Smooth muscle cell of the brain vasculature (primary cell): ENCODE measurements at places on chromosomes 7 and 10.

DNA sequence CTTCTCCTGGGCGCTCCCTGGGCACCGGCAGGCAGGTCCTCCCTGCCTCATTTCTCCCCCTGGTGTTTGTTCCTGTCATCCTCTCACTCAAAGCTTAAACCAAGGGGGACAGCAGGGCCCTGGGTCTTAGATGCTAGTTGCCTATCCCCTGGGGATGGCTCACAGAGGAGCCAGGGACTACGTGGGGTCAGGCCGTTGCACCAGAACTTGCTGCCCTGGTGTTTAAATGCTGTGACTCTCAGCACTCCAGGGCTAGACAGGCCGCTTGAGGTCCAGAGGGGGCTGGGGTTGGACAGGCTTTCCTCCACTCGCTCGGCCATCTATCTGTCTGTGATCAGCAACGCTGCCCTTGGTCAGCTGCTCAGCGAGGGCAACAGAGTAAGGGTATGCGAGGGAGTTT lies 340.3 kb downstream of the CXCL12 start:
- DNase-seq = no peak

DNA sequence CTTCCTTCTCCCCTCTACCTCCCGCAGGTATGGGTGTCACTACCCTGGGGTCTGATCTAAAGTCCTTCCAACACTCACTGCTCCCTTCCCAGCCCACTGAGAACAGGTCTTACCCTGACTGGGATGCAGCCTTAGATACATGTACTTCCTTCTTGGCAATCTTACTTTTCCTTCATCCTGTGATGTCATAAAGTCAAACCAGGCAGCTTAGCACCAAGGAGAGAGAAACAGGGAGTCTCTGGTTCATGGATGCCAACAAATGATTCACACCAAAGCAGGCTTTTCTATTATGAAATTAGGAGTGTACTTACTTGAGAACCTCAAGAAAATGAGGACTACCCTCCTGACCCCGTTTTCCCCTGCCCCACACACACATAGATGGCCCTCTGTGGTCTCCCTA lies 111.0 kb upstream of the KMT2E start:
- no peak for DNase-seq

DNA sequence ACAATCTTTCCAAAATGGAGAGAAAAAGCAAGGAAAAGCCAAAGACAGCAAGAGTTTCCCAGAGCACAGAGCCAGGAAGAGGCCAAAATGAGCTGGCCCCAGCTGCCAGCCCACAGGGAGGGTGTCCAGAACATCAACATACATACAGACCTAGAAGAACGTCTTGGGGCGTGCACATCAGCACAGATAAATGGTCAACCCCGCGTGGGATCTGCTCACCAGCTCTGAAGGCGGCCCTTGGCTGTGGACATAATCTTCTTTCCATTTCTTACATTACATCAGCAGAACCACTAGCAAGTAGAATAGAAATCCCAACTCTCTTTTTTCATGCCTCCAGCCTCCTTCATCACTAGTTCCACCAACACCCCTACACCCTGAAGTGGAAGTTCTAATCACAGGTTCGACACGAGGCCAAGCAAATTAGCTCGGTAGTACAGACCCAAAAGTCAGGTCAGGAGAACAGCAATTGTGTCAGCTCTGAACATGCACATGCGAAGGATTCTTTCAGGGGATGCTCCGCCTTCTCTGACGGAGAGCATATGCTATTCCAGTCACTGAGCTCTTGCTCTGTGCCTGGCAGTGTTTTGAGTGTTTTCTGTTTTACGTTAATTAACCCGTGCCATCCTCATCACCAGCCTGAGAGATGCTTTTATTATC lies 16.4 kb downstream of the SH3PXD2A start:
- DNase-seq = no peak

- DNase-seq = no peak
These were observed 91.7 kb downstream of the ELFN1 start for GRCh38 chr7:1761774-1762173.

GRCh38 chr10:120735773-120736371 lies 115.3 kb upstream of the WDR11 start:
- no peak for DNase-seq

- DNase-seq = no peak
These were observed 655 bp downstream of the KLHL7 start for GRCh38 chr7:23106057-23106822.

GRCh38 chr10:11118686-11119085 lies 101.0 kb downstream of the CELF2 start:
- no peak for DNase-seq

DNA sequence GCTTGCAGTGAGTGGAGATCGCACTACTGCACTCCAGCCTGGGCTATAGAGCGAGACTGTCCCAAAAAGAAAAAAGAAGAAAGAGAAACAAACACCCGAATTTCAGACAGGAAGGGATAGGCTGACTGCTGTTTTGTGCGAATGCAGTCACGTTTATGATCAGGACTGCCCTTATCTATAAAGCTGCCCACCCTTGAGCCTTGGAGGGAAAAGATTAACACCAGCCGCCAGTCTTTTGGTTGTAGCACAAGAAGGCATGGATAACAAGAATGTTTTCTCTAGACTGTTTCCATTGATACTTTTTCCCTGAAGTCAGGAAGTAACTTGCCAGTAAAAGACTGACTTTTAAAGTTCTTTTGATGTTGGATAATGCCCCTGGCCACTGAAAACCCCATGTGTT lies 314.0 kb downstream of the BICC1 start:
- no peak for DNase-seq

GRCh38 chr7:134827889-134828288 lies 48.5 kb downstream of the CALD1 start:
- no peak for DNase-seq

DNA sequence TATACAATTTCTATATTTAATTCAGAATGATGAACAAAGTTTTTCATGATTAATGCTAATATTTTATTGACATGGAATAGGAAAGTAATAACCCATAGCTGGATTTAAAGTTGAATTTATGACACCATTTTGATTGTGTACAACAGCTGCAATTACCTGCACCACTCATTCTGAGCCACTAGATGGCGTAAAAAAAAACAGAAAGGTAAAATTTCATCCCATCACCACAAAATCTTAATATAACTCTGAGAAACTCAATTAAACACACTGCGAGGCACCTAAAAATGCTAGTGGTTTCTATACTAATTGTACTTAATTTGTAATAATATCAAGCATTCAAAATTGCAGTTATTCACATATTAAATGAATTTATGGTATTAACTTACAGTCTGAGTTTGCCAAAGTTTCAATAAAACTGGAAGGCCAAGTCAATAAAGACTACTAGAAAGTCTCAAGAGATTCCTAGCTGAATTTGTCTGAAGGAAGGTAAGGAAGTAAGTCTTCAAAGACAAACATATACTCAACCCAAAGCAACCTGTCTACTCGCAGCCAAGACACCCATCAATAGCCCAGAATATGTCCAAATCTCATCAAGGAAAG lies 182.5 kb downstream of the SKAP2 start:
- no peak for DNase-seq

DNA sequence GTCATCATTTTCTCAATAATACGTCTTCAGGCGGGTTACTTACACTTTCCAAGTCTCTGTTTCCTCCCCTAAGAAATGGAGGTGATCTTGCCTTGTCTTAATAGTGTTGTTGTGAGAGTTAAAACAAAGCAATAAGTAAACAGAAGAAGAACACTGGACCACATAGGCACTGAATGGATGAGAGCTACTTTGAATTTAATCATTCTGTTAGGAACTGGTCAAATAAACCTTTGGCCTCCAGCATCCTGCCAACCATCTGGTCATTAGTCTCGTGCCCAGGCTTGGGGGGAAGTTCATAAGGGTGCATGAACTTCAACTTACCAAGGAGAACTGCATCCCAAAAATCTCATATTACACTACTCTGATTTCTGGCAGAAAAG lies 109.4 kb upstream of the C7orf33 start:
- DNase-seq = no peak

- DNase-seq = no peak
These were observed 48.8 kb downstream of the SEMA3C start for GRCh38 chr7:80869821-80870751.

DNA sequence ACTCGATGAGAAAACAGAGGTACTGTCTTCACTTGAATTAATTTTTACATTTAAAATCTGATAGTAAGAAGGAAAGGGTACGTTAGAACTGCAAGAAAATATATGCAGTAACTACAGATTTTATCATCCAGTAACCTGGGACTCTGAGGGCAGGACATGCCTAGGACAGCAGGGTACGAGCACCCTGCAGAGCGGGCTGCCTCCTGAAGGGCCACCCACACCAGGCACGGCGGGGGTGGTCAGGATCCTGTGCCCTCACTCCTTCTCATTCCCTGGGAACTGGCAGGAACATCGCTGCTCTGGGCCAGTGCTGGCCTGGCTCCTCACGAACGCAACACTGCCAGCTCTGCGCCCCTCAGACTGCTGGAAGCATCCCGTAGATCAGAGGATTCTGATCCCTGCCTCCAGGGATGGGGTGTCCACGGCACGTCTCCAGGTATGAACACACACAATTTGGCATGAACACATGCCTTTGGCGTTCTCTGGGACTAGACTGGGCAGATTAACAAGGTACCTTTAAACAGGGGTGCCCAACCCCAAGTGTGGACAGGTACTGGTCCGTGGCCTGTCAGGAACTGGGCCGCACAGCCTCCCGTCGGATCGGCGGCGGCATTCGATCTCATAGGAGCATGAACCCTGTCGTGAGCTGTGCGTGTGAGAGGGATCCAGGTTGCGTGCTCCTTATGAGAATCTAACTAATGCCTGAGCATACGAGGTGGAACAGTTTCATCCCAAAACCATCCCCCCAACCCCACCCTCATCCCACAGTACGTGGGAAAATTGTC lies 99.3 kb upstream of the FAM20C start:
- no peak for DNase-seq

DNA sequence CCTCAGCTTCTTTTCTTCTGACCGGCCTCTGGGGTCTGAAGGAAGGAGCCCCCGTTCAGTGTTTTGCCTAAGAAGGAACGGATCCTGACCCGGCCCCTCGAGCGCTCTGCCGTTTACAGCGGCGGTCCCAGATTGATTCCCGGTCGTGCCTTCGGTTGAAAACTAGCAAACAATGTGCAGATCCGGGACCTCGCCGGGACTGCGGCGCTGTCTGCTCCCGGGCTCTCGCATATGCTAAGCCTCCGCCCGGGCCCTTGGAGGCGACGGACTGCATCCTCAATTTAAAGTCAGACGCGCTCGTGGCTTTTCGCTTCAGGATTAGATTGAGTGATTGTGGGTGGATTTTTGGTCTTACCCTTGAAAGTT lies 559 bp downstream of the DBF4 start:
- no peak for DNase-seq

DNA sequence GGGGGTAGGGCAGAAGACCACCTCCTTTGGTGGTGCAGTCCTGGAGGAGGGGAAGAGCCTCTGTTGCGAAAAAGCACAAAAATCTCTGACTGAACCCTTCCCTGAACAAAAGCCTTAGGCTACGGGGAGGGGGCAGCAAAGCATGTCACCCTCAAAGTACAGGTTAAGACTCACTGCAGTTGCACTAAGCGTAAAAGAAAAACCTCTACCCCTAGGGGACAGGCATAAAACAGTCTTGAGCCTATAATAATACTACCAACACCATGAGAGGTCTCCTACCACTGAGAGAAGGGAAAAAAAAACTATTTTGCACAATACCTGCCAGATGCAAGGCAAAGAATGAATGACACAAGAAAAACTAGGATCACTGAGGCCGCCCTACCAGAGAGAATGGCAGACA lies 17.3 kb downstream of the TNPO3 start:
- DNase-seq = no peak

DNA sequence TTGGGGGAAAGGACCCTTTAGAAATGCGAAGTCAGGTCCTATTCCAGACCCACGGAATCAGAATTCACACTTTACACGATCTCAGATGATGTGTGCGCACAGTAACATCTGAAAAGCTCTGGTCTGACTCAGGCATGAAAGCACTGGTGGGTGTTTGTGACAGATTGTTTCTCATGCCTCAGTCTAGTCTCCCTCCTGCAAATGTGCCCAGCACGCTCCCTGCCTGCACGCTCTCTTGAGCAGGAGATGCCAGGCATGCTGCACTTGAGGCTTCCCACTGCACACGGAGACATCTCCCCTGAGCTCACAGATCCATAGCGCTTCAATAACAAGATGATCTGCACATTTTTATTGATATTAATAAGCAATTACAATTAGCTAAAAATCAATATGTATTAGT lies 23.6 kb upstream of the ZNF37A start:
- no peak for DNase-seq

- DNase-seq = no peak
These were observed 33.0 kb upstream of the PLXNA4 start for GRCh38 chr7:132609222-132609621.

- DNase-seq = no peak
These were observed 127.2 kb upstream of the TNRC18 start for GRCh38 chr7:5550831-5551230.

- DNase-seq = no peak
These were observed 17.3 kb downstream of the MGAM start for GRCh38 chr7:142012825-142013511.

- no peak for DNase-seq
These were observed 132.6 kb downstream of the VTI1A start for GRCh38 chr10:112579578-112579977.

- no peak for DNase-seq
These were observed 78.6 kb upstream of the ADRB1 start for GRCh38 chr10:113965077-113965476.

DNA sequence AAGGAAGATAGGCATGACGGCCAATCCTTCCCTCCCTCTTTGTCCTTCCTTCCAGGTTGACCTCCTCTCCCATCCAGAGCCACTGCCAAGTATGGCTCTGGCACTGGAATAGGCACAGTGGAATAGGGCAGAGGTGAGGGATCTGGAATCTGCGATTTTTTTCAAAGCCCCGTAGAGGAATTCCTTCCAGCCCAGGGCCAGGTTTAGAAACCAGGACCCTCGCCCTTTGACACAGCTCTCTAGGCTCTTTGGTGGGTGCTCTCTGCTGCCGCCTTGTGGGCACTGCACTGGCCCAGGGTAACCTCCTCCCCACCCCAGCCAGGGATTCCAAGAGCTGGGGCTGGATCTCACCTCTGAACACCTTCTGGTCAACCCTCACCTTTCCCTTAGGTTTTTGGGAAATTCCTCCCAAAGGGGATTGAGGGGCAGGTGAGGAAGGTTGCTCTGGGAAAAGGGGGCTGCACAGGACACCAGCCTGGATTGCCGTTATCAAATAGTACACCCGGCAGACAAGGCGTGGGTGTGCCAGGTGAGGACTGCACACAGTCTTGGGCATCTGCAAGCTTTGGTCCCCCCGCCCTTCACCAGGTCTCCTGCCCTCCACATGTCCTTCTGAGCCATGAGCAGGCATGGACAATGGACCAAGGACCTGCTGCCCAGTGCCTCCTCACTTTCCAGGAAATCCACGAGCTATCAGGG lies 22.8 kb downstream of the C10orf105 start:
- DNase-seq = no peak

DNA sequence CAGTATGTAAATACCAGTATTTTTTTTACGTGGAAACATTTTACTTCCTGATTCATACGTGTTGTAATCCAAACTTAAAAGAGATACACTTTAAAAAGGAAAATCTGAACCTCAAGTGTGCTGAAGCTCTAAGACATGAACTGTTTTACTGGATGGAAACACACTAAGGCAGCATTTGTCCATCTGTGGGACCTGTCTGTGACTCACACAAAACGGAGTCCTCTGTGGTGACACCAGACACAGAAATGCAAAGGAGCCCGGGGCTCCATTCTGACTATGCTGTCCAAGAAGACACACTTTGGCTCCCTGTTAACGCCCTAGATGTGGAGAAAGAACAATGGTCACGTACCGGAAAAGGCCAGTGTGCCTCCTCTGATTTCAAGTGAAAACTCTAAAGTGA lies 23.9 kb downstream of the RNF133 start:
- DNase-seq = no peak
